T-cell (primary cell): ENCODE measurements at places on chromosomes 7 and 10.

GRCh38 chr7:12727455-12728191 lies 40.2 kb downstream of the ARL4A start:
- no peak for DNase-seq

DNA sequence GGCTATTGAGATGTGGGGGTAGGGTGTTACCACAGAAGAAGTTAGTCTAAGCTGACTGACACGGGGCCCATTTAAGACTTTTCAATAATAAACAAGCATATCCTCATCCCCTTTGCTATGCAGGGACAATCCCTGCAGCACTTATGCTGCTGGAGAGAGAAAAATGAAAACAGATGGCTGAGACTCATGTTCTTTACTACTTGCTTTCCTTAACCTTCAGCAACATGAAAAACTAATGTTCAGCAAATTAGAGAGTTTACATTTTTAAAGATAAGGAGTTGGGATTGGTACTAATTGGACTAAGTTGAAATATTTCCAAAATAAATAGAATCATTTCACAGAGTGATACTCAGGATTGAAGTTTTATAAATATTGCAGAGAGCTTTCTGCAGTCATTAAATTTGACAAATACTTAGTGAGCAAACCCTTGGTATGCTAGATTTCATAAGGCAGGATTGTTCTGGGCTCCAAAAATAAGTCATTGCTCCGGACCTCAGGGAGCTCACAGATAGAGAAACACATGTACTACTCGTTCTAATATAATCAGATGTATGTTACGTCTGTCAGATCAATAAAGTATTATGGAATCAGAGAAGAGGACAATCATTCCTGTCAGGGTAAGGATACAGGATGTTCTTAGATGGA lies 147.1 kb upstream of the LRRN3 start:
- DNase-seq, result no peak

DNA sequence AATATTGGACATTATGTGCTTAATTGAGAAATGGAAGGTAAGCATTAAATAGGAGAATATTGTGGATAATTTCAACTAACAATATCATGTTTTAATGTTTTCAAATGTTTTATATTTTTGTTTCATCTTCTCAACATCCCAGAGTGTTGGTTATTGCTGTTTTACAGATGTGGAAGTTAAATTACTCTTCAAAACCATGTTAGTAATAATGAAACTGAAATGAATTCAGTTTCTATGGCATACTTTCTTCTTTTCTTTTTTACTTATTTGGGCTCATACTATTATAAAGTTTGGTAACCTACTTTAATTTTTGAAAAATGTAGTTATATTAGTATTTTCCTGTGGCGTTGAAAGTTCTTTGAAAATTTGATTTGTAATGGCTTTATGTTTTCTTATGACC lies 4.2 kb downstream of the GLRX3 start:
- no peak for DNase-seq

- DNase-seq, result no peak
Observed at GRCh38 chr7:29557954-29558353, 5.7 kb upstream of the PRR15 start.

GRCh38 chr10:9807846-9808245 lies 1209.8 kb upstream of the CELF2 start:
- no peak for DNase-seq
